ENCODE measurements at places on chromosomes 6 and 20.

DNA sequence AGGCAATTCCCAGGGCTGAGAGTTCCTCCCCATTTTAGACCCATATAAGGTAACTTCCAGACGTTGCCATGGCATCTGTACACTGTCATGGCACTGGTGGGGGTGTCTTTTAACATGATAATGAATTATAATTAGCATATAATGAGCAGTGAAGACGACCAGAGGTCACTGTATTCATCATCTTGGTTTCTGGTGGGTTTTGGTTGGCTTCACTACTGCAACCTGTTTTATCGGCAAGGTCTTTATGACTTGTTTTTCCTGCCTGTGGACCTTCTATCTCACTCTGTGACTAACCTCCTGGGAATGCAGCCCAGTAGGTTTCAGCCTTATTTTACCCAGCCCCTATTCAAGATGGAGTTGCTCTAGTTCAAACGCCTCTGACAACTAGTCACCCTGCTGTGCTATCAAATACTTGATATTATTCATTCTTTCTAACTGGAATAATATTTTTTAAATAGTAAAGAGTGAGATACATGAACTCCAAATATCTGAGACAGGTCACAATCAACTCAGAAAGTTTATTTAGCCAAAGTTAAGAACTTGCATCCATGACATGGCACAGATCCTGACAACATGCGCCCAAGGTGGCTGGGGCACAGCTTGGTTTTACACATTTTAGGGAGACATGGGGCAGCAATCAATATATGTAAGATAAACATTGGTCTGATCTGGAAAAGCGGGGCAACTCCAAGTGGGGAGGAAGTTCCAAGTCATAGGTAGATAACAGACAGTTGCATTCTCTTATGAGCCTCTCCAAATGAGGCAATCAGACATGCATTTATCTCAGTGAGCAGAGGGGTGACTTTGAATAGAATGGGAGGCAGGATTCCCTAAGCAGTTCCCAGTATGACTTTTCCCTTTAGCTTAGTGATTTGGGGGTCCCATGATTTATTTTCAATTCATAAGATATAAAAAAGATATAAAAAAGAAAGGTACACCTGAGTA lies 1.2 kb upstream of the UFL1 start:
- DNase-seq = peak; percentile 5

DNA sequence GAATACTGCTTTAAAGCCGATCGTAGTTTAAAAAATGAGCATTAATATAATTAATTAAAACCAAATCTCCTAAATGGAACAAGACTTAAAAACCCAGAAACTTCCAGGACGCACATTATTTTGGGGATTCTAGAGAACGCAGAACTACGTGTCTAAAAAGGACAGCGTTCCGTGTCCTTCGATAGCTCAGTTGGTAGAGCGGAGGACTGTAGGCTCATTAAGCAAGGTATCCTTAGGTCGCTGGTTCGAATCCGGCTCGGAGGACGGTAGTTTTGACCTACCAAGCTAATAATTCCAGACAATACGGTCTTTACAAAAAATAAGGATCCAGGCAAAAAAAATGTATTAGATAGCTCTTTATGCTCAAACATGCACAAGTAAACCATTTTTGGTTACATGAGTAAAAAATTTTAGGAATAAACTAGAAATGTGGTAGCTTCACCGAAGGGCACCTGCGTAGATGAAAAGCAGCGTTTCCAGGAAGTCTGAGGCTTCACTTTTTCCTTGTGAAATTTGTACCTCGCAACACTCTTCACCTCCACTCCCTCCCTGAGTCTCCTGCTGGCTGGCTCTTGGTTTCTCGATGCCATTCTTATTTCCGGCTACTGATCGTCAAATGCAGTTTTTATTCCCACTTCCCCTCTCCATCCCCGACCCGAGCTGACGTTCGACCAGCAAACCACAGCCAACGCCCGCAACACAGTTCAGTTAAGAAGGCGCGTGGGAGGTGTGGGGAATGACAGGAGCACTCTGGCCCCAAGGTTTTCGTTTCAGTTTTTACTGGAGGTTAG lies 19.6 kb upstream of the ABT1 start:
- no peak for DNase-seq

DNA sequence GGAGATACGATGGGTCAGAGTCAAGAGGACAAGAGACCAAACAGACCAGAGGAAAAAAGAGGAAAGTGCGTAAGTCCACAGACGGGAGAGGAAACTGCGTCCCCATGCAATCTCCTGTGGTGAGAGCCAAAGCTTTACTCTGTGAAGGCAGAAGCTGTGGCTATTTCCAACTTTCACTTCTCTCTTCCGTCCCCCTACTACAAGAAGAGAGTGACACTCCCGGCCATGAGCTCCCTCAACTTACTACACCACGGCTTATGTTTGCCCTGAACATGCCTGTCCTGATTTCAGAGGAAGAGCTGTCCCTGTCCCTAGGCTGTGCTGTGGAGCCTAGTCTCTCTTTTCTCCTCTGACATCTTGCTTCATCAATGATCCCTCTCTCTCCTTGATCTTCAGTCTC lies 11.5 kb upstream of the SSR1 start:
- DNase-seq = no peak

DNA sequence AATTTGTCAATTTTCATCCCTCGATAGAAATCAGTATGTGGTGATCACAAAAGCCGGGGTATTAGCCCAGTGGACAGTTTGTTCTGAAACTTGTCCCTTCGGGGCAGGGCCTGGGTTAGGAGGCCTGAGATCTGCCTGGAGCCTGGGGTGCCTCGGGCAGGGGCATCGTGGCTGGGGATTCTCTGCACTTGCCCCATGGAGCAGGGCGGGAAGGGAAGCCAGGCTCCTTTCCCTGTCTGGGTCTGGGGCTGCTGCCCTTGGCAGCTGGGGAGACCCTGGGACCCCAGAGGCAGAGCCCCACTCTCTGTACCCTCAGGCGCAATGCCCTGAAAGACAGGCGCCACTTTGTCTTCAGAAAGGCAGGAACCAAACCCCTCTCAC lies 27.4 kb downstream of the NTSR1 start:
- DNase-seq = no peak

- no peak for DNase-seq
Measured at GRCh38 chr6:168015009-168015408, 17.5 kb downstream of the KIF25 start.

DNA sequence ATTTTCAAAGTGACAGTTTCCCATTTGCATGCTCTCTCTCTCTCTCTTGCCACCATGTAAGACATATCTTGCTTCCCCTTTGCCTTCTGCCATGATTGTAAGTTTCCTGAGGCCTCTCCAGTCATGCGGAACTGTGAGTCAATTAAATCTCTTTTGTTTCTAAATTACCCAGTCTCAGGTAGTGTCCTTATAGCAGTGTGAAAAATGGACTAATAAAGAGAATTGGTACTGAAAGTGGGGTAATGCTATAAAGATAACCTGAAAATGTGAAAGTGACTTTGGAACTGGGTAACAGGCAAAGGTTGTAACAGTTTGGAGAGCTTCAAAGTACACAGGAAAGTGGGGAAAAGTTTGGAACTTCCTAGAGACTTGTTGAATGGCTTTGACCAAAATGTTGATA lies 389.8 kb downstream of the GRIK2 start:
- DNase-seq = no peak

DNA sequence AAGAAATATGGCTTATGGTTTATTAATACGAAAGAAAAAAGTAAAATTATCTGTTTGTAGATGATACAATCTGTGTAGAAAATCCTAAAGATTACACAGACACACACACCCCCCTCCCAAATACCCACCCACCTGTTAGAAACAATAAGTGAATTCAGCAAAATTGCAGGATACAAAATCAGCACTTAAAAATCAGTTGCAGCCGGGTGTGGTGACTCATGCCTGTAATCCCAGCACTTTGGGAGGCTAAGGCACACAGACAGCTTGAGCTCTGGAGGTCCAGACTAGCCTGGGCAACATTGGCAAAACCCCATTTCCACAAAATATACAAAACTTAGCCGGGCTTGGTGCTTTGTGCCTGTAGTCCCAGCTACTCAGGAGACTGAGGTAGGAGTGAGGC lies 42.3 kb downstream of the NINL start:
- peak; percentile 3 for DNase-seq

GRCh38 chr6:235763-236360 lies 56.4 kb upstream of the DUSP22 start:
- no peak for DNase-seq

DNA sequence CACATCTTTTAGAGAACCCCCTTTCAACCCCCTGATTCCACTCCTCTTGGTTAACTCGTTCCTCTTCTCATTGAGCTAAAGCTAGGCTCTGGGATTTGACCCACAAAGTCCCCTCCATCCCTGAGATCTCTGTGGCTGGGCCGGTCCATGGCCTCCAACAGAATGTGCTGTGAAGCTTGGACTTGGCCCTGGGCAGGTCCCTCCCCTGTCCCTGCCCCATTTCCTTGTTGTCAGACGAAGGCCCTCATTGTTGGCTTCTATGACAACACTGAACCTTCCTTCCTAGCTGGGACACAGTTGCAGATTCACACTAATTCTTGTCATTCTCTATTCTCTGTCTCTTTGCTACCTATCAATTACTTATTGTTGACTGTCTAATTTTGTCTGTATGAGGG lies 156.1 kb downstream of the SYCP2 start:
- no peak for DNase-seq

Measured in T1000 (cell line).